ENCODE measurements at places on chromosomes 5 and 9.
A peak's percentile ranks its signal among the peaks of the same experiment; 100 is the strongest.

GRCh38 chr9:119268985-119269384 is 100.2 kb downstream of the BRINP1 start:
- DNase-seq = no peak

DNA sequence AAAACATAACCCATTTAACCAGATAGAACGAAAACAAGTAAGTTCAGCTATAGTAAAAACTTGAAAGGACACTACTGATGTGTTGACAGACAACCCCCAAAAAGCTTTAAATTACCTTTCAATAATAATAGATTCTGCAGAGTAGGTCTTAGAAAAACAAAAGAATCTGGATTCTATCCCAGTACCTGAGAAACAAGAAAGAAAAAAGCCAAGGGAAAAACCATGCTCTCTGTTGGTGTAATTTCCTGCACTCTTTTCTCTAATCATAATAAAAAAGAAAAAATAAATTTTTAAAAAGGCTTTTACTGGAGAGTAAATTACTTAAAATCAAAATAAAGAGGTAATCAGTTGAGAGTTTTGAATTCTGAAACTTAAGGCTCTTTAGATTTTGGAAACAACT is 1090.4 kb downstream of the PTPRD start:
- DNase-seq = no peak

DNA sequence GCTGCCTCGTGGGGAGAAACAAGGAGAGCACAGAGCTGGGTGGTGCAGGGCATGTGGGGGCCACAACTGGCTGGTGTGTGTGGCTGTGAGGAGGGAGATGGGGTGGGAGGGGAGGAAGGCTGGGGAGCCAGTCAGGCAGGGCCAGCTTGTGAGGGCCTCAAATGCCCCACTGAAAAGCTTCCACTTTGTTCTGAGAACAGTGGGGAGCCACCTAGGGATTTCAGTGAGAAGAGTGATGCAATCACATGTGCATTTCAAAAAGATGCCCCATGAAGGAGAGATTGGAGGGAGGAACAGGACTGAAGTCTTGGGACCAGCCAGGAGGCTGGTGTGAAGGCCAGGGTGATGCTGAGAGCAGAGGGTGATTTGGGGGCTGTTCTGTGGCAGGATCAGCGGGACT is 1.3 kb downstream of the OR13J1 start:
- DNase-seq = no peak

GRCh38 chr5:143713047-143714003 is 98.6 kb upstream of the HMHB1 start:
- DNase-seq = no peak

GRCh38 chr5:168869615-168870227 is 290.6 kb upstream of the PANK3 start:
- no peak for DNase-seq

- DNase-seq = no peak
These were observed 181.5 kb downstream of the SLCO4C1 start for GRCh38 chr5:102114525-102115069.

DNA sequence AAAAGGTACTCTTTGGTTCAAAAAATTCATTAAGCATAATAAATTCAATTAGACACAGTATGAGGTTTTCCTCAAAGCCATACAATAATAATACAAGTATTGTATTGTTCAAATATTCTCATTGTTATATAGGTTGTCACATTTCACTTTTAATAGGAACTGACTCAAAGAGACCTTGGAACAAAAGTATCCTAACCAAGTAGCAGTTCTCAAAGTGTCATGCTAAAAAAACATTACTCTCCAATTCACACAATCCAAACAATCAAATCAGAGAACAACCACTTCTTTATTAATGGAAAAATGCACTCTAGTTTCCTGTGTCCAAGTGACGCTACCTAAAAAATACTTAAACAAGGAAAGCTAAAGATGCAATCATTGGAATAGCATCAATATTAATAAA is 115.4 kb downstream of the DENND1A start:
- DNase-seq = no peak

GRCh38 chr5:147935032-147935431 is 28.7 kb upstream of the C5orf46 start:
- DNase-seq = no peak

- DNase-seq = no peak
These were observed 230.2 kb downstream of the AOPEP start for GRCh38 chr9:94956731-94957130.

GRCh38 chr5:108461628-108462367 is 79.9 kb upstream of the FBXL17 start:
- no peak for DNase-seq

- no peak for DNase-seq
These were observed 166.2 kb upstream of the KLF9 start for GRCh38 chr9:70580606-70581195.

DNA sequence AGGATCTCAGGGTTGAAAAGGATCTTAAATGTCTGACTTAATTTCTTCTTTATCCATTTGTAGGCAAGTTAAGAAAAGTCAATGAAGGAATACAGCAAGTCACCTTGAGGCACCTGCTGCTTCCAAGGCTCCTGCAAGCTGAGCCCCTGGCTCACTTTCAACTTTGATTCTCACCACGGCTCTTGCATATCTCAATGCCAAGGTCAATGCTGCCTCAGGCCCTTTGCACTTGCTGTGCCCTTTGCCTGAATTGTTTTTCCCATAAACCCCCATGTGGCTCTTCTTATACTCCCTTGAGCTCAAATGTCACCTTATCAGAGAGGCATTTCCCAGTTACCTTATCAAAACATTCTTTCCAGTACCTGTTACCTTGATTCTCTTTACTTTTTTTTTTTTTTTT is 144.3 kb upstream of the RAPGEF1 start:
- DNase-seq = no peak

GRCh38 chr5:67163231-67163756 is 33.3 kb downstream of the CD180 start:
- DNase-seq = no peak

DNA sequence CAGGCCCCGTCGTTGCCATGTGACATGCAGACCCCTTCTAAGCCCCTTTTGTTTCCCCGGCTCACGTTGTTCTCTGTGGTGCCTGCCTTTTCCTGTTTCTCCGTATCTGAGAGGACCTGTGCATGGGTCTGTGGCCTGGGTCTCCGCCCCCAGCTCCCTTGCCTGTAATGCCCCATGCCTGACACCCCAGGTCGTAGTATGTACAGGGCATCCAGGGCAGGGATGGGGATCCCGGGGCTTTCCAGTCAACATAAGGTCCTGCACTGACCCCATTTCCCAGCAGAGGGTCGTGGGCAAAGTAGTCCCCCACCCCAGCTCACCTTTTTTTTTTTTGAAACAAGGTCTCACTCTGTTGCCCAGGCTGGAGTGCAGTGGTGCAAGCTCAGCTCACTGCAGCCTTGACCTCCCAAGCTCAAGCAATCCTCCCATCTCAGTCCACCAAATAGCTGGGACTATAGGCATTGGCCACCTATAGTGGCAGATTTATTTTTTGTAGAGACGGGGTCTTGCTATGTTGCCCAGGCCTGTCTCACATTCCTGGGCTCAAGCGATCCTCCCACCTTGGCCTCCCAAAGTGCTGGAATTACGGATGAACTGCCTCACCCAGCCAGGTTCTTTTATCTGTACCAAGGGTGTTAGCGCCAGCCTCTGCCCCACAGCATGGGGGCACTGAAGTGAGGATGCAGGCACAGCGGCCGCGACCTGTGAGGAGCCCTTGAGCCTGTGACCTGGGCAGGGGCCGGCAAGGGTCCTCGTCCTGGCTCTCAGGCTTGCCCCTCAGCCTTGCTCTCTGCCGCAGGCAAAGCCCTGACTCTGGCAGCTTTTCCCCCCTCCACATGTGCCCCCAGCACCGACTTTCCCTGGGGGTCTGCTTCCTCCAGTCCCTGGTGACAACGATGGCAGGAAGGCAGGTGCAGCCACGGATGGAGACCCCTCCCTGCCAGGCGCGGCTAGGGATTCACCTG is 19.1 kb upstream of the QSOX2 start:
- DNase-seq = no peak

DNA sequence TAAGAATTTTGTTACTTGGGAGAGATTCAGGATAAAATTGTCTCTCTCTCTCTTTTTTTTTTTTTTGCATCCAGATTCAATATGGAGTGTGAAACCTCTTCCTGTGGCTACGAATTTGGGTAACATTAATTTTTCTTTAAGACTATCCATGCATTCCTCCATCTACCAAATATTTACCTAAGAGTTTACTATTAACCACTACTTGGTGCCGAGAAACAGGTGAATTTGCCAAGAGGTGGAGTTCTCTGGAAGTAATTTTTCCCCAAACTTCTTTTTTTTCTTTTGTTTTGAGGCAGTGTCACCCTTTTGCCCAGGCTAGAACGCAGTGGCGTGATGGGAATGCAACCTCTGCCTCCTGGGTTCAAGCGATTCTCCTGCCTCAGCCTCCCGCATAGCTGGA is 206.3 kb upstream of the VLDLR start:
- no peak for DNase-seq

DNA sequence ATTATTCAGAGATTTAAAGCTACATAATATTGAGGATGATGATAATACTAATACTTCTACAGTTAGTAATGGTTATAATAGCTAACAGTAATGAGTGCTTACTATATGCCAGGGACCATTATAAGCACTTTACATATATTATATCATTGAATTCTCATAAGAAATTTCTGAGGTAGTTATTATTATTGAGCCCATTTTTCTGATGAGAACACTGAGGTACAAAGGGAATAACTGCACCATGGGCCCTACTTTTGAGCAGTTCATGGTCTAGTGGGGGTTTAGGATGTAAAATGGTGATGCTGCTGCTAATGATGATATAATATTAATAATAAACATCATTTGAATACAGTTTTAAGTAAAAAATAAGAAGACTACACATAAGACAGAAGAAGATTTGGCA is 64.2 kb upstream of the SPDL1 start:
- no peak for DNase-seq

GRCh38 chr5:106420102-106420501 is 1250.6 kb downstream of the EFNA5 start:
- no peak for DNase-seq

GRCh38 chr5:142772446-142773293 is 2.5 kb downstream of the ARHGAP26 start:
- DNase-seq = no peak

DNA sequence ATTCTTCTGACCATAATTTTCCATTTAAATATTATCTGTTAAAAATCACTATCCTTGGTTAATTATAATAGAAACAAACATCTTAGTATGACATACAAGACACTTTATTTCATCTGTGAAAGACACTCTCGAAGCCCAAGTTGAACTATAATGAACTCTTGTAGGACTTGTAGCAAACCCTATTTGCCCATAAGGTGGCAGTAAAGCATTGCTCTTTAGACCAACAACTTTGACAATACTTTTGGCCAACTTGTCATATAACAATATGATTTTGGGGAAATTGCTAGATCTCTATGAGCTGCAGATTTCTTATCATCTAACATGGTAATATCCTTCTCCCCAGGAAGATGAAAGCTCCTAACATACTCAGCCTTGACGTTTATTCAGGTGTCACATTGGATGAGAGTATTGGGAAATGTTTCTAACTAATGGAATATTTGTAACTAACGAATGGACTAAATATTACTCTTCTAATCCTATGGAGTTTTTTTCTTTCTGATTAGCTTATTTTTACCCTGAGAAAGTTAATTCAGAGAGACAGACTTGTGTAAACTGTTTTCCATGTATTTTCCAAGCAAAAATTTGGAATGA is 11.0 kb downstream of the SPINK14 start:
- DNase-seq = peak; percentile 7

GRCh38 chr5:144644317-144644716 is 473.6 kb downstream of the KCTD16 start:
- DNase-seq = no peak

DNA sequence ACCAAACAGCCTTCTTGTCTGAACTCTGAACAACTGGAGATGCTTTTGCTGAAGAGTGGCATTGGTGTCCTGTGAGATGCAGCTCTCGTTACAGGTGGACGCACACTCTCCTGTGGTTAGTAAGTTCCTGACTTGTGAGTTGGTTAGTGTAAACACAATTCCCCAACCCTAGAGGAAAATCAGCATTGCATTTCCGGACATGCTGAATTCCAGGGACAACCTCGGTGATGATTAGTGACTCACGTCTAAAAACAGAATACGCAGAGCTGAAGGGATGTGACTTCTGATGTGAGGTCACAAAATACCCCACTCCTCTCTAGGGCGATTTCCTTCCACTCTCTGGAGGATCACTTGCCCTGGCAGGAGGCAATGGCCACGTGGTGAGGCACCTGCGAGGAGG is 5.0 kb downstream of the OR2V2 start:
- no peak for DNase-seq

DNA sequence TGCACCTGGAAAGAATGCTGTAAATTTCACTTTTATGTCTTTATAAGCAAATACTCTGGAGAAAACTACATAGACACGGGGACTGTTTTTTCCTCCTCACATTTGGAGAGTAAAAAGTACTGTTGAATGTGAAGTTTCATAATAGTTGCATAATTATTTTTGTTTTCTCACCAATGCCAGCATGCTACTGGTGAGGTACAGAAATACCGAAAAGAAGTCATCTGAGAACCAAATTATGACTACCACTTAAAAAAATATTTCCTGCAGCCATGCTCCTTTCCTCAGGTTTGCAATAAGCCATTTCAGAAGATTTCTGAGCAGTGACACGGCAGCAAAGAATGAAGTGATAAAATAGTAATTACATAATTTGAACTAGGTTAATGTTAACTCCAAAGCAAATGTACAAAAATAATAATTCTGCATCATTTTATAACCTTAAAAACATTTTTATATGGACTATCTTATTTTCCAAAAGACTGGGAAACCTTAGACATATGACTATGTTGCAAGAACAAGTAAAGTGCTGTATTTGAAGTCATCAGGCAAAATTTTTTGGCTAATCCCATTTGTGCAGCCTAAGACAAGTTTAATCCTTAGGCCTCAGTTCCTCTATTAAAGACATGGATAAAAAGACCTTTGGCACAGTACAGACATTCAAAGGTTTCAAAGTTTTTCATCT is 144.7 kb downstream of the PCSK1 start:
- no peak for DNase-seq

GRCh38 chr5:44495280-44495679 is 106.1 kb upstream of the FGF10 start:
- no peak for DNase-seq

GRCh38 chr9:27162045-27162444 is 53.0 kb downstream of the TEK start:
- no peak for DNase-seq

GRCh38 chr9:89095761-89096528 is 82.7 kb downstream of the SHC3 start:
- DNase-seq = no peak

GRCh38 chr5:173881811-173882575 is 6.2 kb upstream of the CPEB4 start:
- DNase-seq = no peak

DNA sequence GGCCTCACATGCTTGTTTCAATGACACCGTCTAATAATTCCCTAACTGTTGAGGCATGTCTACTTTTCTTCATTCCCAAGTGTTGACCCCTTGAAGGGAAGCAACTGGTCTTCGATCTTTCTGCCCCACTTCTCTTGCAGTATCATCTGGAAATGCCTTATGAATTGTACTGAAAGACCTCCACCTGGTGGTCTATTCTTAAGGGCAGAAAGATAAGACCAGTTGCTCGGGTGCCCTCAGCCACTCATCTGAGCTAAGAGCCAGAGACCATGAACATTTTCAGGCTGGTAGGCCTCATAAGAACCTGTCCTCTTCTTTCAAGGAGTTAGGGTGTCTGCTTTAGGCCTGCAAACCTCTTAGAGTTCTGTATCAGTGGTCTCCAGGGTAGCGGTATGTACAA is 542.5 kb downstream of the CTNND2 start:
- DNase-seq = no peak
